ENCODE measurements at places on chromosomes 1 and 21.

DNA sequence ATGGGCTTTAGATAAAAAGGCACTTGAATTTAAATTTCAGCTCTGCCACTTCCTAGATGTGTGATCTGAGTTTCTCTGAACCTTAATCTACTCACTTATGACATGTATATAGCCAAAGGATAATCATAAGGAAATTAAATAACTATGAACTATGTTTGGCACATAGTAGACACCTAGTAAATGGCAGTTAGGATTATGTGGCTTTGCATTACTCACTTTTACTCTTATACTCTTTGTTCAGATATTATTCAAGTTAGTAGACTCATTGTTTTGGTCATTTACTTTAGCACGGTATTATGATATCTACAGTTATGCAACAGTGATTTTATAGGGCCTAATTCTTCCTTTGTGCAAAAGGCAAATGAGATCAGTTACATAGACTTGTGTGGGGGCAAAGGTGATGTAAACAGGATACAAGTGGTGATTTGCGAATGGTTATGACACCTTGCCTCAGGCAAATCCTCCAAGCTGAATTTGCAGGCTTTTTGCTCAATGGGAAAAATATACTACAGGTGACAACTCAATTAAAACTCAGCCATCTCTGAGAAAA is 297.2 kb upstream of the PBX1 start:
- no peak for DNase-seq

GRCh38 chr1:28256197-28256827 is 3.0 kb upstream of the SESN2 start:
- DNase-seq: peak; percentile 71

- DNase-seq: no peak
Measured at GRCh38 chr1:39649636-39650185, 10.3 kb upstream of the HEYL start.

- no peak for DNase-seq
Measured at GRCh38 chr1:83715550-83715949, 283.4 kb downstream of the TTLL7 start.

- DNase-seq: no peak
Measured at GRCh38 chr1:218983848-218984247, 189.8 kb upstream of the LYPLAL1 start.

GRCh38 chr1:109543283-109543987 is 3.8 kb downstream of the GPR61 start:
- no peak for DNase-seq

DNA sequence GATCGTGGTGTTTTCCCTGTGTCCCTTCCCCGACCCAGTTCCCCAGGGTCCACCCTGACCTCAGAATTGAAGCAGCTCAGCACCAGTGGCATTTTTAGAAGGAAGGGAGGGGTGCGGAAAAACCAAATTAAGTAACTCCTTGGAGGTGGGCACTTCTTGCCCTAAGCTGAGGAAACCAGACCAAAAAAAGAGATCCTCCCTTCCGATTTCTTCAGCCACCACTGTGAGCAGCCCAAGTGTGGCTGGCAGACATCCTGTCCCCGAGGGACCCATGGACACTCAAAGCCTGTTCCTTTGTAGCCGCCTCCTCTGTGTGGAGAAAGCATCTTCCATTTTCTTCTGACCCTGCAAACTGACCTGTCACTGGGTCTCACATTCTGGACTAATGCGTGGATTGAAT is 31.3 kb downstream of the KIRREL1 start:
- DNase-seq: no peak

GRCh38 chr1:173427146-173428054 is 49.7 kb upstream of the PRDX6 start:
- DNase-seq: no peak

DNA sequence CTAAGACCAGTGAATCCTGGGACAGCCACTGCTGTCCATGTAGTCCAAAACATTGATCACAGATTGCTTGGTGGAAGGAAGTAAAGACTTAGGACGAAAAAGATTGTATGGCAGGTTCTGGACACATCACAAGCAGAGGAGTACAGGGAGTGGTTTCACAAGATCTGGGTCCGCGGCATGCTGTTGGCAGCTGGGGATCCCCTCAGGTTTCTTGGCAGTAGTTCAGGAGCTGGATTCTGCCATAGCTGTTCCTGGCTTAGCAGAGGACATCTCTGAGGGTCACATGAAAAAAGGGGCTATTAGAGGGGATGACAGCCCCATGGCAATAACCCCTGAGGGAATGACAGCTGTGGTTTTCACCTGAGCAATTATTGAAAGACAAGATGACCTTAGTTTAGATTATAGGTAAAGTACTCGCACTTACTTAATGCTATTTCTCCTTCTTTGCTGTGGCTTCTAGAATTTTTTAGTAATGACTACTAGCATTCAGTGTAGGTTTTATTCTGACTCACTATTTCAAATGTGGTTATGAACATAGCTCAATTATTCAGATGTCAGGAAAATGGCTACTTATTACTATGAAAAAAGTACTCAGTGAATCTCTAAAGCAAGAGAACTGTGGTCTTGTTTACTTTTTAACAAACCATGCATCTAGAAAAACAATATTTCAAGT is 8.2 kb downstream of the KRTAP27-1 start:
- no peak for DNase-seq

GRCh38 chr1:153490272-153491051 is 30.0 kb upstream of the S100A7 start:
- no peak for DNase-seq

GRCh38 chr21:40371329-40371728 is 475.6 kb downstream of the DSCAM start:
- DNase-seq: no peak

- DNase-seq: no peak
Measured at GRCh38 chr21:25887646-25888306, 153.0 kb downstream of the GABPA start.

- DNase-seq: no peak
Measured at GRCh38 chr1:224523676-224524075, 89.1 kb upstream of the WDR26 start.

GRCh38 chr1:172380441-172381244 is 39.8 kb upstream of the C1orf105 start:
- DNase-seq: peak; percentile 21

DNA sequence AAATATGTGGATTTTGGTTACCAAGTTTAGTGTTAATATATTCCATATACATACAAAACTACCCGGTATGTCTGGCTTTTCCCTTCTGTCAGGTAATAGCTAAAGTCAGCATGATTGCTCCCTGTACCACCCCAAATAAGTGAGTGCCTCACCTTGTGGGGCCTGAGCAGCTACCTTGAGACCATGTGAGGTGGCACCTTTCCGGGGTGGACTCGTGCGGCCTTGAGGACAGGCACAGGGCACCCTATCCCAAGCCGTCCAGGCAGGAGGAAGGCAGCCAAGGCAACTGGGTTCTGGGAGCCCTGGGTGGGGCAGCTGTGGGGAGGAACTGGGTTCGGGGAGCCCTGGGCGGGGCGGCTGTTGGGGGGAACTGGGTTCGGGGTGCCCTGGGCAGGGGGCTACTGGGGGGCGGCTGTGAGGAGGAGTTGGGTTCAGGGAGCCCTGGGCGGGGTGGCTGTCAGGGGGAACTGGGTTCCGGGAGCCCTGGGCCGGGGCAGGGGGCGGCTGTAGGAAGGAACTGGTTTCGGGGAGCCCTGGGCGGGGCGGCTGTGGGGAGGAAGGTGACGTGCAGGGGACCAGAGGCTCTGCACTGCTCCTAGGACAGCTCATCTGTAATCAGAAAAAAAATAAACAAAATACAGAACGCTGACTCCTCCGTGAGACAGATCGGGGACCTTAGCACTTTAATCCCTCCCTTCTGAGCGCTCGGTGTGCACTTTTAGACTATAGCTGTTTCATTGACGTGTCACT is 63.3 kb downstream of the POFUT2 start:
- peak; percentile 75 for DNase-seq

DNA sequence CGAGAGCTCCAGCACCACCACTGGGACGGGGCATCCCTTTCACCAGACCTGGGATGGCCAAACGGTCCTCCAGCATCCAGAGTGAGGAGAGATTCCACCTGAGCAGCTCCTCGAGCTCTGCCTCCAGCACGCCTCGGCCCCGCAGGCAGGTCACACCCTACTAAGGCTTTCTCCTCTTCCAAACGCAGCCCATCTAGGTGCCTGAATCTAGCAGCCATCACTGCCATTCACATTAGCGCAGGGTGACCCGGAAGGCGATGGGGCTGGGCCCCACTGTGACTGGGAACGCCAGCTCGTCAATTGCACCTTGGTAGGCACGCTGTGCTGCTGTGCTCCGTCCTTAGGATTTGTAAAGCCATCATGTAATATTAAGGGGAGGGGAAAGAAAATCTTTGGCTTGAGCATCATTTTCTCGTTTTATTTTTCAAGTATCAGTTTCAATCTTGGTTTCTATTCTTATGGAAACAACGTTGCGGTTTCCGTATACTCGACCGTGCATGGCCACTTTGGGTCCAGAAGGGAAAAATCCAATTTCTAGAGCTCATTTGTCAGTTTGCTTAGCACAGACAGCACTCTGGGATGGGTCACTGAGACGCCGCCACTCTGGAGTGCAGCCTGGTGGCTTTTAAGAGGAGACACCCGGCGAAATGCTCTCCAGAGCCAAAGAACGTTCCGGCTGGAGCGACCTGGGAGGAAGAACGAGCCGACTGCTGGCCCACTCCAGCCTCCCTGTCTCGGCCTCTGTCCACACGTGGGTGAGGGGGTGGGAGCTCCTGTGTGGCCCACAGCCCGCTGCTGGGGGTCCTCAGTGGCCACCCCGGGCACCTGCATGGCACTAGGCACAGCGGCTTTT is 173.6 kb downstream of the PRDM16 start:
- no peak for DNase-seq

- no peak for DNase-seq
Measured at GRCh38 chr1:109928591-109929111, 18.0 kb downstream of the CSF1 start.

DNA sequence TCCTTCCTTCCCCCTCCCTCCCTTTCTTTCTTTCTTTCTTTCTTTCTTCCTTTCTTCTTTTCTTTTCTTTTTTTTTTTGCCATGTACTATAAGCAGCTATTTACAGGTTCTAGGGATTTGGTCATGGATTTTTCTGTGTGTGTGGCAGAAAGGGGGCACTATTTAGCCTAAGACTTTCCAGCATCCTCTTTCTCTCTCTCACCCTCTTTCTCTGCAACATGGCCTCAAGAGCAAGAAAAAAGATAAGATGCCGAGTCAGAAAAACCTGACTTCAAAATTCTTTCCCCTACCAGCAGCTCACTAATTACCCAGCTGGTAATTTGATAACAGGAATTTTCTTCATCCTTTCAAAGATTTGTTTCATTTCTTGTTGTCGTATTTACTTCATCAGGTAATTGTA is 458.3 kb upstream of the ADAMTS5 start:
- DNase-seq: no peak

GRCh38 chr1:215517441-215517891 is 49.6 kb upstream of the KCTD3 start:
- DNase-seq: no peak

DNA sequence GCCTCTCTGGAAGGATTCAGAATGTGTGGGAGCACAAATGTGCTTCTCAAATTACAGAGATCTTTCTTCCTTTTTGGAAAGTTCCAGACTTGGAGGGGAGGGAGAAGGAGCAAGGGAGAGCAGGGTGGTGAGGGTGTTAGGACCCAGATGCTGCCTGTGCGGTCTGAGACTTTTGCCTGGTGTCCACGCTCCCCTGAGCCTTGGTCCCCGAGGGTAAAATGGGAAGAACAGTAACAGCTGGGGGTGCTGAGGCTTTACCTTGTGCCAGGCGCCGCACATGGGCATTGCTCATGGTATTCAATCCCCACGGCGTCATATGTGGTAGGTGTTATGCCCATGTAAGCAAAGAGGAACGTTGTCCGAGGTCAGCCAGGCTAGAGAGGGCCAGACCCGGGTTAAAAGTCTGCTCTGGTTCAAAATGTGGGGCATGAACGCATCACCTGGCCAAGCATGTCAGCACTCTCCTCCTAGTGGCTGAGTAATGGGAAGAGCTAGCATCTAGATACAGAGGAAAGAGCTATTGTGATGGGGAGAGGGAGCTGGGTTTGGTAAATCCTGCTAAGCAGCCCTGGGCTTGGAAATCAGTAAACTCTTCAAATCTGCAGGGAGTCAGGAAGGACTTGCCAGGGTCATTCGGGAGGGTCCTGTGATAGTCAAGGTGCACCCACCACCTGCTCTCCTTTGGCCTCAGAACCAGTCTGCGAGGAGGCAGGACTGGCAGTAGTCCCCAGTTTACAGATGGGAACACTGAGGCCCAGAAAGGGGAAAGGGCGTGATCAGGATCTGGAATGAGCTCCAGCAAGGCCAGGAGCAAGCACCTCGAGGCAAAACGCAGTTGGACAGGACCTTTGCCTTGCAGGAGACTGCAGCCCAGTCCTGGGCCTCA is 4.5 kb upstream of the RUNX3 start:
- DNase-seq: no peak

DNA sequence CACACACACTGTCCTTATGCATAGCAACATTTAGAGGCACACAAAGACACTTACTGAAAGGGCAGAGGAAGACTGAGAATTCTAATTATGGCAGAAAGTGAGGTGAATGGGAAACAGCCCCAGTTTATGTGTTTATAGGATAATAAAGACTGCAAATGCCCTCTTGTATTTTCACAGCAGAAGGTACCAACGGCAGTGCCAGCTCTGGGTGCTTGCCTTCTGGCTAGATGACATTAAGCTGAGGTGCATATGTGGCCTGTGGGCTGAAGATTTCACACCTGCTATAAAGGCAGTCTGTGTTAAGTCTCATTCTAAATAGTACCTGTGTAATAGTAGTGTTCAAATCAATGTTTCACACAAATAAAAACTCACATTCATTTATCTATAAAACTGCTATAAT is 347.2 kb upstream of the ZRANB2 start:
- DNase-seq: no peak

DNA sequence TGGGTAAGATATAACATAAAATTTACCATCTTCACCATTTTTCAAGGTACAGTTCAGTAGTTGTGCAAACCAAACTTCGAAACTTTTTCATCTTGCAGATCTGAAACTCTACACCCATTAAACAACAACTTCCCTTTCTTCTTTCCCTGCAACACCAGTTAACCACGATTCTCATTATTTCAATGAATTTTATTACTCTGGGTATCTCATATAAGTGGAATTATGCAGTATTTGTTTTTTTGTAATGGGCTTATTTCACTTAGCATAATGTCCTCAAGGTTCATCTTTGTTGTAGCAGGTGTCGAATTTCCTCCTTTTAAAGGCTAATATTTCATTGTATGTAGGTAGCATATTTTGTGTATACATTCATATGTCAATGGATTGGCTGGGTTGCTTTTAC is 146.1 kb downstream of the SPATA46 start:
- DNase-seq: no peak

DNA sequence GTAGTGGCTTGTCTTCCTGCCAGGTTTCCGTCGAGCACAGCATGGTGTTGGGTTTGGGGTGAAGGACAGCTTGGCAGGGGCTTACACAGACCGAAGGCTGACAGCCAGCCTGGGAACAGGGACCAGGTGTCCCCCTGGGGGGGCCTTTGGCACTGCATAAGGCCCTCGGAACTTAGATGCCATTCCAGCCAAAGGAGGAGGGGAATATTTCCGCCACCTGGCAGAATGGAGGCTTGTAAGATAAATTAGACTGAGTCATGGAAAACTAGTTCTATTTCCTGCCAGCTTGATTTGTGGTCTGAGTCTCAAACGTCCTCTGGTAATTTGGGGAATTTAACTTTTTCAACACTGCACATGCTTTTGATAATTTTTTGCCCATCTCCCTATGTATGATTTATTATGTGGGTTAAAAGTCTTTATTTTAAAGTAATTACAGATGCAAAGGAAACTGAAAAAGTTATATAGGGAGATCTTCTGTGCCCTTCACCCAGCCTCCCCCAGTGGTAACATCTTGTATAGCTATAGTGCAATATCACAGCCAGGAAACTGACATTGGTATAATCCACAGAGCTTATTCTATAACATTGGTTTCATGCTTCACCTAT is 11.5 kb upstream of the TMEM51 start:
- DNase-seq: no peak

GRCh38 chr1:7250176-7250575 is 464.9 kb downstream of the CAMTA1 start:
- DNase-seq: peak; percentile 23

All from CD8-positive, alpha-beta T cell (primary cell).